ENCODE measurements at places on chromosomes 5 and 9.

DNA sequence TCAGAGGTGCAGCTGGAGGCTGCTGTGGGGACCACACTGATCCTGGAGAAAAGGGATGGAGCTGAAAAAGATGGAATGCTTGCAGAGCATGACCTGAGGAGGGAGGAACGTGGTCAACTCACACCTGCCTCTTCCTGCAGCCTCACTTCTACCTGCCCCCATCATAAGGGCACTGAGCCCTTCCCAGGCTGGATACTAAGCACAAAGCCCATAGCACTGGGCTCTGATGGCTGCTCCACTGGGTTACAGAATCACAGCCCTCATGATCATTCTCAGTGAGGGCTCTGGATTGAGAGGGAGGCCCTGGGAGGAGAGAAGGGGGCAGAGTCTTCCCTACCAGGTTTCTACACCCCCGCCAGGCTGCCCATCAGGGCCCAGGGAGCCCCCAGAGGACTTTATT is 5.9 kb upstream of the SLC6A7 start:
- no peak for DNase-seq

- no peak for DNase-seq
Measured at GRCh38 chr5:77957-78804, 13.8 kb upstream of the PLEKHG4B start.

DNA sequence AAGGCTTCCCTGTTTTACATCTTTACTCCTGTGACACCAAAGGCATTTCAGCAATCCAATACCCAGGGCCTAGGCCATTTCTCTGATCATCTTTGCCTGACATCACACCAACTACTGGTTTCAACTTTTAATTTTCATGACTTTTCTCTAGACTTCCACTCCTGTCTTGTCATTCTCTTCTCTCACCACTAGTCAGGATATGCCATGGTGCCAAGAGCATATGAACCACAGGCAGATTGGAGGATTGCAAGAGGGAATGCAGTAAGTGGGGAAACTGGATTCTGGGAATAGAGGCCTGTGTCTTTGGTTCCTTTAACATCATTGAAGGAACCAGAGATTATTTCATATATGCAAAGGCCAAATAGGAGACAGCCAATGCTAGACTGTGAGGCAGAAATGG is 69.3 kb downstream of the ANKRD31 start:
- DNase-seq = no peak

- peak; percentile 21 for DNase-seq
Measured at GRCh38 chr9:72537671-72538070, 16.3 kb downstream of the TMC1 start.
